Right atrium auricular region (tissue), 2 donors: ENCODE measurements at places on chromosomes 7 and 10. TPM values are rescaled to one million over a fixed set of nuclear protein-coding genes. Genes with fewer than 3 reads are reported as not detected.

The CPEB3 gene
- 11.4 TPM for total RNA-seq

The C7orf33 gene
- not detected for total RNA-seq

The EIF5AL1 gene
- total RNA-seq: 0.08 TPM

GRCh38 chr7:82507976-82508677, 64.5 kb upstream of the CACNA2D1 start:
- no peak overlapping the region for H3K27ac ChIP-seq
- no peaks in the 10 kb centered on the region for H3K27me3 ChIP-seq

- H3K36me3 ChIP-seq: no peaks in the 10 kb centered on the region
- no peak for DNase-seq
- H3K27ac ChIP-seq: no peak overlapping the region
- H3K4me3 ChIP-seq: no peak overlapping the region
These were observed 197.5 kb downstream of the MALRD1 start for GRCh38 chr10:19245889-19246752.

- H3K27me3 ChIP-seq: no peaks in the 10 kb centered on the region
- H3K36me3 ChIP-seq: no peaks in the 10 kb centered on the region
- DNase-seq: no peak
- H3K4me1 ChIP-seq: no peaks in the 10 kb centered on the region
- no peak overlapping the region for H3K27ac ChIP-seq
These were observed 583.8 kb downstream of the LRMDA start for GRCh38 chr10:76015245-76015644.

GRCh38 chr7:51019191-51019844, 236.6 kb upstream of the GRB10 start:
- no peak overlapping the region for H3K27ac ChIP-seq
- no peaks in the 10 kb centered on the region for H3K27me3 ChIP-seq
- no peak overlapping the region for H3K4me3 ChIP-seq

- no peak overlapping the region for H3K27ac ChIP-seq
- DNase-seq: no peak
- H3K27me3 ChIP-seq: no peaks in the 10 kb centered on the region
- H3K4me1 ChIP-seq: no peaks in the 10 kb centered on the region
- H3K4me3 ChIP-seq: no peak overlapping the region
- no peaks in the 10 kb centered on the region for H3K36me3 ChIP-seq
These were observed 560.8 kb downstream of the POM121L12 start for GRCh38 chr7:53596230-53596629.

DNA sequence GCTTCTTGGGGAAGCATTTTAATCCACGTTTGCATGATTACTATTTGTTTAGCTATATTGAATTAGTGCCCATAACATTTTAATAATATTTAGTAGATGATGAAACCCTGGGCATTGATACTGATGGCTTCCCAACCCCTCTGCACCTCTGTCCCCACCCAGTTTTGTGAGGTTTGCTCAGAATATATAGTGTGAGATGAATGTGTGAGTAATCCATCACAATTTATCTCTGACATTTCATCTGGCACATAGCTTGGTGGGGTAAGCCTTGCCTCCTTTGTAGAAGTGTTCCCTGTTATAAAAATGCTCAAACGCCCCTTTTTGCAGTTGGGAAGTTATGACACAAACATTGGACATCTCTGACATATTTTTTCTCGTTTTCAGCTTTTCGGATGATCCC, 104.2 kb downstream of the WNT2 start:
- H3K4me3 ChIP-seq: no peak overlapping the region
- H3K36me3 ChIP-seq: peaks cover 33% of the 10 kb centered on the region
- H3K4me1 ChIP-seq: no peaks in the 10 kb centered on the region

GRCh38 chr7:98229991-98230745, 18.9 kb downstream of the BHLHA15 start:
- no peaks in the 10 kb centered on the region for H3K4me1 ChIP-seq
- no peaks in the 10 kb centered on the region for H3K27me3 ChIP-seq
- H3K36me3 ChIP-seq: peaks cover 11% of the 10 kb centered on the region
- H3K4me3 ChIP-seq: no peak overlapping the region
- no peak for DNase-seq

DNA sequence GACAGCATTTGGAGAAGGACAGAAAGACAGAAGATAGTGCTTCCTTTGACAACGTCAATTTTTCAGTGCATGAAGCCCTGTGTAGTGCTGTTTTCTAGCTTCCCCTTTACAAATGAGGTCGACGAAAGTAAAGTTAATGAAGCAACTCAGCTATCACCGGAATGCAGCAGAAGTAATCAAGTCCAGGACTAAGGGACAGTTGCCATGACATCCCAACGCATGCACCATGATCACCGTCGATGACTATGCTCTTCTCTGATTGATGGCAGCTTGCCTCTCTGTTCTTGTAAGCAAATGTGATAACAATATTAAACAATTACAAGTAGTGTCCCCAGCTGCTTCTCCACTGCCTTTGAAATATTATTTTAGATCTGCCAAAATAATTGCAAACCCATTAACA, 205.8 kb downstream of the FRMD4A start:
- H3K27ac ChIP-seq: no peak overlapping the region
- H3K27me3 ChIP-seq: no peaks in the 10 kb centered on the region
- H3K36me3 ChIP-seq: no peaks in the 10 kb centered on the region
